ENCODE measurements at places on chromosomes 6 and 20.

DNA sequence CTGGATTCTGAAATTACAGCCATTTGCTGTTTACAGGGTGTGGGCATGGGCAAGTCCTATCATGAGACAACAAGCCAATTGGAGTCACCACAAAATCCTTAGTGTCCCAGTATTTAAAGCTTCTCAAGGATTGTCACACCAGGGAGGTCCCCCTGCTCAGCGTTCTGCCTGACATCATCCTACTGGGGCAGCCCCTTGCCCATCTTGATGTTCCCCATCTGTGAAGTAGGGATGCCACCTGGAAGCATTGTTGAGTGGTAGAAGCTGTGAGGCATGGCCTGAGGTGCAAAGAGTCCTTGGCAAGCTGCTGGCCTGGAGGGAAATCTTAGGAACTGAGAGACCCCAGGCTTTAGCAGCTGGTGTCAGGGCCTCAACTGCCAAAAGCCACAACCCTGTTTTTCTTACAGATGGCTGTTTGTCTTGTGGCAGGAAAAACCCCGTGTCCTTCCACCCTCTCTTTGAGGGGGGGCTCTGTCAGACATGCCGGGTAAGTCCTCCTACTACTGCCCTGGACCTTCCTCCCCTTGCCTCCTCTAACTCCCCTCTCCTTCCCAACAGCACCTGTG lies 23.3 kb upstream of the MAPRE1 start:
- no peak for DNase-seq

GRCh38 chr20:2742934-2743559 lies 50.5 kb downstream of the EBF4 start:
- DNase-seq, result peak; percentile 71

GRCh38 chr6:170069611-170070010 lies 221.3 kb downstream of the DLL1 start:
- no peak for DNase-seq

DNA sequence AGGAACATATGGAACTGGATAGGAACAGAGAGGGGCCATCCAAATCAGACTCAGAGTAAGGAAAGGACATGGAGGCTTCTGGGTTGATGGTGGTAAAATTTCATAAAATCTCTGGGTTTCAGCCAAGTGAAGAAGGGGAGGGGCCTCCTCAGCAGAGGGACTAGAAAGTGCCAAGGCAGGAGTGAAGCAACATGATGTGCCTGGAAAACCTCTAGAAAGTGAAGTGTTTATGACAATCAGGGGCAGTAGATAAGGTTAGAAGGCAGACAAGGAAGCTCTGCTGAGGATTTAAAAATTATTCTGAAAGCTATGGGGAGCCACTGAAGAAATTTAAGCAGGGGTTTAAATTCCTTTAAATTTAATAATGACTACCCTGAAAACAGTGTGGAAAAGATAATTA lies 126.0 kb upstream of the TENT5A start:
- no peak for DNase-seq

DNA sequence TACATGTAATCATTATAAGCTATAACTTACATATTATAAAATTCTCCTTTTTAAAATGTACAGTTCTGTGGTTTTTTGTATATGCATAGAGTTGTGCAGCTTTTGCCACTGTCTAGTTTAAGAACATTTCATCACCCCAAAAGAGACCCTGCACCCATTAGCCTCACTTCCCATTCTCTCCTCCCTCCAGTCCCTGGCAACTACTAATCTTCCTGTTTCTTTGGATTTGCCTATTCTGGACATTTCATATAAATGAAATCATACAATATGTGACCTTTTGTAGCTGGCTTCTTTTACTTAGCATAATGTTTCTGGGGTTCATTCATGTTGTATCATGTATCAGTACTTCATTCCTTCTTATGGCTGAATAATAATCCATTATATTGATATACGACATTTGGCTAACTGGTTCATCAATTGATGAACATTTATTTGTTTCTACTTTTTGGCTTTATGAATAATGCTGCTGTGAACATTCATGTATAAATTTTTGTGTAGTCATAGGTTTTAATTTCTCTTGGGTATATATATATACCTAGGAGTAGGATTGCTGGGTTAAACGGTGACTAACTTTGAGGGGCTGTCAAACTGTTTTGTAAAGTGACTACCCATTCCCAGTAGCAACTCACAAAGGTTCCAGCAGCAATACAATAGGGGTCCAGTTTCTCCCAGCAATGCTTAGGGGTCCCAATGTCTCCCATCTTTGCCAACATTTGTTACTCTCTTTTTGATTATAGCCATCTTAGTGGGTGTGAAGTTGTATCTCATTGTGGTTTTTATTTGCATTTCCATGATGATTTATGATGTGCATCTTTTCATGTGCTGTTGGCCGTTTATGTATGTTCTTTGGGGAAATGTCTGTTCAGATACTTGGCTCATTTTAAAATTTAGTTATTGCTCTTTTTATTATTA lies 10.7 kb downstream of the PTPRA start:
- DNase-seq, result no peak

GRCh38 chr6:16759181-16759645 lies 2.0 kb downstream of the ATXN1 start:
- no peak for DNase-seq

DNA sequence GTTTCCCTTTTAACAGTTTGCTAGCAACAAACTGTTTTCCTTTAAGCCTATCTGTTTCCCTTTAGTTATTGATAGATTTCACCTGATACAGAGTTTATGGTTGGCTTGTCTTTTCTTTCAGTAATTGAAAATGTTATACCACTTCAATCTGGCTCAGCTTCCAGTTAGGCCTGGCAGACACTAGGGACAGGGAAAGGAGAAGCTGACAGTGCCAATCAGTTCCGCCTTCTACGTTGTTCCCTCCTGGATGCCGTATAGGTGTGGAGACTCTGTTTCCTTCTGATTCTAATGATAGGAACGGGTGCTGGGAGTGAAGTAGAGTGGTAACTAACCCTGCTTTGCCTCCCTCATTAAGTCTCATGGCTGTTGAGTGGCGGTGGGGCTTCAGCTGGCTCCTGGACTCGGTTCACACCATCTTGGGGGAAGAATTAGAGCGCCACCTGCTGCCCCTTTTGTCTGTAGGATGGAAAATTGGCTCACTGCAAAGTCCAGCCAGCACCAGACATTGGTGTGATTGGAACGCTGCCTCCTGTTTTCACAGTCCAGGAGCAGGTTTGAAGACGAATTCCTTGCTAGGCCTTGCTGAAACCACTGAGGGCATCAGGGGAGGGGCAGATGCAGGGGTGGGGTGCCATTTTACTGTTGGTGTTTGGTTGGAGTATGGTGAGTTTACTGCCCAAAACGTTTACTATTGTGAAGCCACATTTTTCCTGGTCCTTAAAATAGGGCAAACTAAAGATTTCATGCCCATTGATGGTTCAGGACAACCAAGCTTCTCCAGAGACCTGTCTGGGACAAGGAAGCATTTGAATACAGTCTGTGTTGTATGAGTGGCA lies 1729.5 kb downstream of the GRIK2 start:
- DNase-seq, result peak; percentile 90

Measured in BE2C (cell line).